ENCODE measurements at places on chromosomes 5 and 9.

DNA sequence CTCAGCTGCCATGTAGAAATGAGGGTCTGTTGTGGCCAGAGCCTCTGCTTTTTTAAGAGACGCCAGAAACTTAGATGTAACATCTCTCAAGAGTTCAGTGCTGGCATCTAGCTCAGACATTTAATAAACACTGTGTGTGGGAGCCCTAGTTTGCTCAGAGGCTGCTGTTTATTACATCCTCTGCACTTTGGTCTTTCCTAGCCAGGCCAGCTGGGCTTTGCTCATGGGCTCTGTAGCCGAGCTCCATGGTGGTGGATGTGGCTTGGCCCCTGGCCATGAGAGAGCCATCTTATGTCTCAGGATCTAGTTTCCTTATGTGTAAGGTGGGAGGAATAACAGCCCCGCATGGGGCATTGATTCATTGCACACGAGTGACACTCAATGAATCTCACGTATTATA lies 30.0 kb downstream of the ARHGEF37 start:
- DNase-seq, result no peak

DNA sequence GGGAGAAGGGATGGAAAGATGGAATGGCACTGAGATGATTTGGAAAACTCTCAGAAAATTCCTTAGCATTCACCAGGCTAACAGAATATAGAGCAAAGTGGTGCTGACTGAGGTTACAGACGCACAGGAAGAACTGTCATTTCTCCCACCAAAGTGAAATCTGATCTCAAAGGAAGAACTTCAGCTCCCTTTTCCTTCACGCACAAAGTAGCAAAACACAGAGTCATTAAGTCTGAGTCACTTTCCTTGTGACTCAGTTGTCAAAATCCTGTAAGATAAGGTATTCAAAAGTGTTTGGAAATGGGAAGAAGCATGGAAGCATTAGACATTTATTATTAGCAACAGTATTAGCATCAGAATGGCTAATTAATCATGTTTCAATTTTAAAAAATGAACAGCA lies 11.7 kb downstream of the MPDZ start:
- DNase-seq, result no peak

DNA sequence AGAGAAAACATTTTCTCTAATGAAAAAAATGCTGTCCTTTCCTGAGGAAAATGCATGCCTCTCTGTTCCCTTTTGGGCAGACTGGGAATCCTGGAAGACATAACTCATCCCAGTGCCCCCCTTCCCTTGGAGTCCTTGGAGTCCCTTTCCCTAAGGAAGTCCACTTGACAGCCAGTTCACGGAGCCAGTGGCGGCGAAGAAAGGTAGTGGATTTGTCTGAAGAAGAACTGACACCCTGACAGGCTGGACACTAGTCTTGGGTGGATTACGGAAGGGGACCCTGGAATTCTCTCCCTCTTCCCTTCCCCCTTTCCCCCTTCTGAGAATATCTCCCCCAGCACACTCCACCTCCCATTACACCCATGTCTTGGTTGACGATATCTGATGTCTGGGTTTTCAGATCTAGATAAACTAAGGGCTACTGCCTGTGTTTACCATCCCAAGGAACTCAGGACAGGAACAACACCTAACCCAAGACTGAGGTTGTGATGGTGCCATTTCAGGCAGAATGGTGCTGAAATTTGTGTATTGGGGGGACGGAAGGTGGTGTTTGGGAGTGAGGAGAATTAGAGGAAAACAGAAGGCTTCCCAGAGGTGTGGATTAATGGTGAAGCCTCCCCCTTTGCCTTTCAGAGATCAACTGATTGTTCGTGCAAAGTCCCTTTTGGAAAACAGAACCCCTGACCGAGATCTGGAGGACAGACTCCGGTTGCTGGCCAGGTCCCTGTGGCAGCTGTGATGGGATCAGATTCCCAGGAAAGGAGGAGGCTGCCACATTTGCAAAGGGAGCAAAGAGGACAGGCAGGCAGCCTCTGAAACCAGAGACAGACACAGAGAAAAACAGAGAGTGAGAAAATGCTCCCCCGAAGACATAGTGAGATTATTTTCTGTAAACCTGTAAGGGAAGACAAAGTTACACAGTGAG lies 704 bp downstream of the SPARC start:
- no peak for DNase-seq

- no peak for DNase-seq
These were observed 474.2 kb upstream of the FTMT start for GRCh38 chr5:121377461-121377860.

GRCh38 chr5:139919308-139919707 lies 123.7 kb downstream of the PSD2 start:
- no peak for DNase-seq
